ENCODE measurements at places on chromosomes 6 and 20.

- no peak for DNase-seq
Measured at GRCh38 chr20:42402455-42402854, 784.3 kb upstream of the CHD6 start.

DNA sequence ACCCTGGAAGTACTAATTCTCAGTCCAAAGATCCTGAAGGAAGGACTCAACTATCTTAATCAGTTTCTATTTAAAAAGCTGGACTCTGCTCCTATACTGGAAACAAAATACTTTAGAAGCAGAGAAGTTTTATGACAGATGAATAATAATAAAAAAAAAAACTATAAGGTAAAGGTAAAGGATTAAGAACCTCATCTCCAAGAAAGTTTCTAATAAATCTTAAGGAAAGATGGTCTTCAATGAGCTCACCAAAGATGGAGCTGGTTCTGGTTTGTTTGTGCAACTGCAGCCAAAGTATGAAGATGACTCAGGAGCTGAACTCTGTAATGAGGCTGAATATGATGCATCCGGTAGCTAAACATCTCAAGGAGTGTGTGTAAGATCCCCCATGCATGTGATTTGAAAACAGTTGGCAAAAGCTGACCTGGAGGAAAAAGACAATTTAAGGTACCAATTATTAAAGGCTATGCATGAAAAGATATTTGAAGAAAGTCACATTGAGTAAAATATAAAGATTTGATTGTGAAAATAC, 25.2 kb downstream of the MED23 start:
- DNase-seq, result no peak

DNA sequence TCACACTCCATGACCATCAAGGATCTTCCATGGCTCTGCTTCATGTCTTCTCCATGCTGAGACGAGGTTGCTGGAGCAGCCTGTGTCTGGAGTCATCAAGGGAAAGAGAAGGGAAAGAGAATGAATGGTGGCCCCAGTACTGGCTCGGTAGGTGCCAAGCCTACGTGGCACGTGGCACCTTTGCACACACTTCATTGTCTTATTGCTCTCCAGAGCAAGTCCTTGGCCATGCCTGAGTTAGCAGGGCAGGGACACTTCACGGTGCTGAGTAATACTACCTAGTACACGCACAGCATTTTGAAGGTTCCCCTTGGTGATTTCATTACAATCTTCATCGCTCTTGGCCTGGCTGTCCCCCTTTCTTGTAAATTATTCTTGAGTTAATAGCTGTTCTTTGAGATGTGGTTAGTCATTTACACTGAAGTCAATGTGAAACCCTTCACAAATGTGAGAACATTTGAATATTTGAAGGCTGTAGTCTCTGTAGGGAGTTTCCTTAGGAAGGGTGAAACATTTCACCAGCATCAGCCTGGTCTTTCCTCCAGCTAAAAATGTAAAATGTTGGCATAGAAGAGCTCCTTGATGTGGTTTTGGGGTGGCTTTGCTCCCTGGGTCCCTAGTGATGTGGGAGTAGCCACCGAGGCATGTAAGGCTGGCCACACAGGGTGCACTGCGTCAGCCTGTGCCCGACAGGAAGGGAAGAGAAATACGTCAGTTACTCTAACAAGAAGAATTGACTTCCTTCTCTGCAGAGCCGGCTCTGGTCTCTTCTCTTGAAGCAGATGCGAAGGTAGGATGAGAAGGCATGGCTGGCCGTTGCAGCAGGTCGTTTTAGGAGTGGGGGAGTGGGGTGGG, at the start of gene SYTL3:
TSS of gene SYTL3 (plus strand) at position 766 of the 855 bp plus-strand sequence. CDS start 13,215 bp downstream, outside the sequence.
- no peak for DNase-seq

GRCh38 chr20:58876437-58876836, 23.9 kb downstream of the GNAS start:
- no peak for DNase-seq

DNA sequence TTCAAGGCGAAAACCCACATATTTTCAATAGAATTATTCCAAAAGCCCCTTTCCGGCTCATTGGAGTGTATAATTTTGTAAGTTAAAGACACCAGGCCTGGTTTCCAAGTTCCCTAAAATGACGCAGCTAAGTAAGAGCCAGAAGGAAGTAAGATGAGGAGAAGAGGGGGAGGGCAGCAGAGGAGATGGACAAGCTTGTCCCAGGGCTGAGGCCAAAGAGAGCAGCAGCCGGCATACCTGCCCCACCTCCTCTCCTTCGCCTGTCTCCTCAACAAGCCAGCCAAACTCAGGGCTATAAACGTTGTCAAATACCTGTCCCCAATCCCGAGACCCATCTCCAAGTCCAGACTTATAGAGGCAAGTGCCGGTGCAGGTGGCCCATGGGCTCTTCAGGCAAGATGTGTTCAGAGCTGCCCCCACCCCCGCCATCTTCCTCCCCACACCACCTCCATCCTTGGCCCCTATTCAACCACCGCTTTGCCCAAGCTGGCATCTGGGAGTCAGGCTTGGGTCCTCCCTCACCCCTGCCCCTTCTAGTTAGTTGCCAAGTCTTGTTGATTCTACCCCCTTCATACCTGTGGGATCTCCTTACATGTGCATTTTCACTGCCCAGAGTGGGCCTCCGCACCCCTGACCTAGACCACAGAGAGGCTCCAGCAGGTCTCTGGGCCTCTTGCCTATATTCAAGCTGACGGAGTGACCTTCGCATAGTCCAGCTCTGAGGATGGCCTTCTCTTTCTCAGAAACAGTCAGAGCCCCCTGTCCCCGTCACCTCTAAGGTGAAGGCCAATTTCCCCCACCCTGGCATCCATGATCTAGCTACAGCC, 75.7 kb upstream of the SIRPA start:
- no peak for DNase-seq

DNA sequence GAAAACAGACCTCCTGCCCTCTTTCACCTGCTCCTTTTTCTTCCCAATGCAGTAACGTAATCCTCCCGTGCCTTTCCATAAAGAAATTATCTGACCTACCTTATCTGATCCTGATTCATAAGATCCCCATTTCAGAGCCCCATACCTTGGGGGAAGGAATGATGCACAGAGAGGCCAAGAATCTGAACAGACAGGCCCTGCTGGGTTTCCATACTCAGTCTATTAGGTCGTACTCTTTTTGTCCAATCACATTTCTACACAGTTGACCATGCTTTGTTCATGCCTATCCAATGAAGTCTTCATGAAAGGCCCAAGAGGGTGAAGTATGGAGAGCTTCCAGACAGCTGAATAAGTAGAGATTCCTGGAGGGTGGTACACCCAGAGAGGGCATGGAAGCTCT, 25.3 kb downstream of the SRPK1 start:
- DNase-seq, result no peak

GRCh38 chr20:51569815-51570738, 27.6 kb upstream of the NFATC2 start:
- DNase-seq, result peak; percentile 64

- DNase-seq, result no peak
Measured at GRCh38 chr6:2522521-2522920, 228.2 kb downstream of the MYLK4 start.

DNA sequence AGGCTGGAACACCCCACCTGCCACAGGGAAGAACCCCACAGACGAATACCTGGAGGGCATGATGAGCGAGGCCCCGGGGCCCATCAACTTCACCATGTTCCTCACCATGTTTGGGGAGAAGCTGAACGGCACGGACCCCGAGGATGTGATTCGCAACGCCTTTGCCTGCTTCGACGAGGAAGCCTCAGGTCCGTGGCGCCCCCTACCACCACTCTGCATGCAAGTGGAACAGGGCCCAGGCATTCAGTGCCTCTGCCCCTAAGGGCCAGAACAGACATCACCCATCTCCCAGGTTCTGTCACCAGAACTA, 6.6 kb downstream of the MYL9 start:
- DNase-seq, result no peak

GRCh38 chr20:50690650-50691572, at the start of gene RIPOR3:
TSS of gene RIPOR3 (minus strand) at chr20:50691542. CDS start at chr20:50691128, 414 bp downstream.
- DNase-seq, result peak; percentile 35

GRCh38 chr6:169529931-169530751, 171.7 kb downstream of the WDR27 start:
- peak; percentile 72 for DNase-seq

- no peak for DNase-seq
Measured at GRCh38 chr20:16229813-16230212, 343.4 kb downstream of the KIF16B start.

- DNase-seq, result no peak
Measured at GRCh38 chr20:37903317-37904007, 535 bp downstream of the VSTM2L start.

GRCh38 chr6:130152908-130153510, 69.7 kb downstream of the SAMD3 start:
- DNase-seq, result no peak

DNA sequence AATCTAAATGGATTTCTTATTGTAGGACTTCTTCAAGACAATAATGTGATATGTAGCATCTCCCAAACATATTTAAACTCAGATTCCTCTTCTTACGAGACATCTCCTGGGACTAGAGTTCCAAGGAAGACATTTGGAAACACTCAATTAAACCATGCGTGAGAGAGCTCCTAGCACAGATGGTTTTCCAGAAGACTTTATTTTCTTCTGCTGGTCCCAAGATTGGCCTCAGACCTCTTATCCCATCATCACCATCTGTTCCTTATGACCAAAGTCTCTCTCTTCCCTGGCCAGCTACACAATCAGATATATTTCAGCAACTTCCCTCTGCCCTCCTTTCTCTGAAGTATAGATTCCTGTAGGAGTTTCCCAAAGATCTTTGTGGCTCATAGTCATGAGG, 93.2 kb upstream of the JARID2 start:
- DNase-seq, result no peak

GRCh38 chr6:132669690-132670291, 10.8 kb upstream of the TAAR1 start:
- peak; percentile 13 for DNase-seq

- DNase-seq, result no peak
Measured at GRCh38 chr6:73108949-73109348, 116.3 kb downstream of the KHDC1L start.

- no peak for DNase-seq
Measured at GRCh38 chr6:79864001-79864400, 83.4 kb downstream of the ELOVL4 start.

DNA sequence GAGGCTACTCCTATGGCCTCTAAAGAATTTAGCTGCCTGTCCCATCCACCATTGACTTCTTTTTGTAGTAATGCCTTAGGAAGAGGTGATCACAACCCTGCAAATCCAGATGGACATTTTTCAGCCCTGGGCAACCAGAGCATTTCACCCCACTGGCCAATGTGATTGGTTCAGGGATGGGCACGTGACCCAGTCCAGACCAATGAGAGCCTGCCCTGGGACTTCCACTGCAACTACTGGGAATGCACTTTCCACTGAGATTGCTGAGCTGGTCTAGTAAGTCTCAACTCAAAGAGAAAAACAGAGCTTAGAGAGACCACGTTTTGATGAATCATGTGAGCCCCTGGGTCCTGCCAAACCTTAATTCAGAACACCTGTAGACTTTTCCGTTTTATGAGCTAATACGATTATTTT, 8.9 kb upstream of the UBE2V1 start:
- DNase-seq, result no peak

- DNase-seq, result no peak
Measured at GRCh38 chr6:11246722-11247121, 14.3 kb upstream of the NEDD9 start.

DNA sequence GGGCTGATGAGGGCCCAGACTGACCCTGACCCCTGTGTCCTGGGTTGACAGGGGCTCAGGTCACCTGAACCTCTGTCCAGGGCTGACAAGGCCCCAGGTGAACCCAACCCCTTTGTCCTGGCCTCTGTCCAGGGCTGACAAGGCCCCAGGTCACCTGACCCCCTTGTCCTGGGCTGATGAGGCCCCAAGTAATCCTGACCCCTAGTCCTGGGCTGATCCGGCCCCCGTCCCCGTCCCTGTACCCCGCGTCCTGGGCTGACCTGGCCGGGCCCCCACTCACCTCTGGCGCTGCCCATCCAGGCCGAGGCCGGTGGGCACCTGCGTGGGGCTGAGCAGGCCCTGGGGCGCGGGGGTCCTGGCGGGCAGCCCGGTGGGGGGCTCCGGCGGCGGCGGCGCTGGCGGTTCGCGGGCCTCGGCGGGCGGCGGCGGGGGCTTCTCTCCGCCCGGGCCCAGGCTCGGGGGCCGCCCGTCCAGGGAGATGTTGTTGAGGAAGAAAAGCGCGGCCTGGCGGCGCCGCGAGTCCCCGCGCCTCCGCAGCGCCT, 379 bp downstream of the CABLES2 start:
- DNase-seq, result no peak

DNA sequence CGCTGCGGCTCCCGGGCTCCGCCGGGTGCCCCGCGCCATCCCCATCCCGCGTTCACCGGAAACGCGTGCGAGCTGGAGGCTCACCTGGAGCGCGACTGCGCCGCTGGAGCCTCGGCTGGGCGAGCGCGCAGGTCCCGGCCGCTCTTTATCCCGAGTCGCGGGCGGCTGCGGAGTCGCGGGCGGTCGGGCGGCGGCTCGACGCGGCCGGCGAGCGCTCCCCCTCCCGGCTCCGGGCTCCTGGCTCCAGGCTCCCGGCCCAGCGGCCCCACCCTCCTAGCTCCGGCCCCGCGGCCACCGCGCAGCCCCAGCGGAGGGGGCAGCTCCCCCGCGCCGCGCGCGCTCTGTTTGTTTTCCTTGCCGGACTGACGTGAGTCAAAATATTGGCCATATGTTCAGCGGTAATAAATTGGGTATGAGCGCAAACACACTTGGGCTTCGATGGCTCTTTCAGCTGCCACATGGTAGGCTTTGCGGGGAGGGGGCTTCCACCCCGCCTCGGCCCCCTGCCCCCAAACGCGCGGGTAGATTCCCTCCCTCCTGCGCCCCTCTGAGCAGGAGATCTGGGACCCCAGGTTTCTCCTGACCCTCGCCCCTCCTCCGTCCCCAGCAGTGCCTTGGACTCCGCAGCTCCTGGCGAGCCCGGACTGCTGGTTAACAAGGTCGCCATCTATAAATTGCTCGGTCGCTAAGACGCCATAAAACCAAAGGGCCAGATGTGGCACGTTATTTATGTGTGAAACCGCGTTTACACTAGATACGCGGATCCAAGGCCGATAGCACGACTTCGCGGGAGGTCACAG, 8.8 kb upstream of the NKX2-2 start:
- DNase-seq, result no peak

- DNase-seq, result no peak
Measured at GRCh38 chr6:43173591-43174262, 2.7 kb downstream of the SRF start.

GRCh38 chr6:96391776-96392360, 129.7 kb upstream of the UFL1 start:
- peak; percentile 36 for DNase-seq

DNA sequence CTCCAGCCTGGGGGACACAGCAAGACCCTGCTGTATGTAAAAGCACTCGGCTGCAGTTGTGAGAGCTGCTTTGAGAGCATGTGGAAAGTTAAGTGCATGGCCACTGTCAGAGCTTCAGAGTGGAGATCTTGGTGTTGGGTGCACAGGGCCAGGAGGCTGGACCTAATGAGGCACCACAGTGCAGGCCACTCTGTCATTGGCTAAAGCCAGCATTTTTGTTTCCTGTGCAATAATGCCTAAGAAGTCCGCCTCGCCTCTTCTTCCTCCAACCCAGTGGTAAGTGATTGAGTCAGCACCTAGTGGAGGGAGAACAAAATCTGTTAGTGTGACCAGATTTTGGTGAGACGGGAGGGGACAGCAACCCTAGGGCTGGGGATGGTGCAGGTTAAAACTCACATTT, 60.6 kb downstream of the SSR1 start:
- DNase-seq, result no peak

- DNase-seq, result no peak
Measured at GRCh38 chr20:16018881-16019280, 554.4 kb downstream of the KIF16B start.

All from hindlimb muscle (tissue), 1 donor.